ENCODE measurements at places on chromosomes 4 and X.
A peak's percentile ranks its signal among the peaks of the same experiment; 100 is the strongest.

DNA sequence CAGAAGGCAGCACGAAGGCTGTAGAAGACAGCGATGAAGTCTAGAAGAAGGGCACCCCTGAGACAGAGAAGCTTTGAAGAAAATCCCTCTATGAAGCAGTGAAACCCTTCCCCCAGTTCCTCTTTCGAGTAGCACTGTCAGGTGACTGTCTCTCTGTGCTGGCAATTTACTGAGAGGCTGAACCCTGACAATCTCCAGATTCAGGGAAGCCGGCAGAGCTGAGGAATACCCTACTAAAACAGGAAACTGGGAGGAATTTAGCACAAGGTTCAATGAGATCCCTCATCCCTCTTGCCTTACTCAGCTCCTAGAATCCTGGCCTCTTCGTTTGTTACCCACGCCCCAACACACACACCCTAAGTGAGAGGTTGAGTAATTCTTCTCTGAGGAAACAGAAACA lies 239.7 kb upstream of the NOCT start:
- no peak for DNase-seq

DNA sequence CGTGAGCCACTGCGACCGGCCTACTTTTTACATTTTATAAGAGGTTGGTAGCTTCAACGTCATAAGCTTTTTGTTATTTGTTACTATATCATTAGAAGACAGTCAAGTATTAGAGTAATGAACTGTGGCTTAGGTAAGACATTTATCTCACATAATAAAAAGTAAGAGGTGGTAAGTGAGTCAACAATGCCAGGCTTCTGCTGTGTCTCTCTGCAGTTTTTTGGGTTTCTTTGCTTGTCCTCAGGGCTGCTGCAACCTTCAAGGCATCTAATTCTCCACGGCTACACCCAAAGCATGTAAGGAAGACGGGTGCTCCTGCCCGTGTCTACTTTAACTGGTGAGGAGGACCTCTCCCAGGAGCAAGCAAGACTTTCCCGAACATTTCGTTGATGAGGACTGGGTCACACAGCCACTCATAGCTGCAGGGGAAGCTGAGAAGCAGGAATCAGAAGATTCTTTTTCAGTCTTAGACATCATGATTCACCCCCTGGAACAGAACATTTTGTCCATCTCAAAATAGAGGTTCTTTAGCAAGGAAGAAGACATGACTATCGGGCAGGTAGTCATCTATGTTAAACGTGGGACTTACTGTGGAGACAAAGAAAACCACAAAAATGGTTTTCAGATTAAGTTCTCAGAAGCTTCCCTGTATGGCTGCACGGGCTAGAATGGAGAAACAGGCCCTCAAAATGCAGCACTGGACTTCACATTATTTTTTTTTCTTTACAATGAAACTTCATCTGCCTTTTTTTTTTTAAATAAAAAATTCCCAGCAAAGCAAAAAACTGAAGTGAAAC lies 13.0 kb upstream of the RHOH start:
- no peak for DNase-seq

DNA sequence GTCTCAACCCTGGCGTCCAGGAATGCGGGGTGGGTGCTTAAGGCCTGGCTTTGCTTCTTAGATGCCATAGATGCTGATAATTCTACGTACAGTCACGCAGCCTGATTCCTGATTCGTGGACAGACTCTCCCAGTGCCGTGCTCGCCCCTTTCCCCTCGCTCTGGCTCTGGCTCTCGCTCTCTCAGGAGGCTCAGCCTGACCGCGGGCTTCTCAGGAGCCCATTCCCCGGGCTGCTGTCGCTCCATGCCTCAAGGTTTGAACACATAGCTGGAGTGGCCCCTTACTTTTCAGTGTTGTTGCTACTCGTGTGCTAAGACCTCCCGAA lies 59.2 kb upstream of the ZC4H2 start:
- DNase-seq: no peak

GRCh38 chr4:182263562-182263961 lies 20.4 kb downstream of the TENM3 start:
- DNase-seq: no peak

DNA sequence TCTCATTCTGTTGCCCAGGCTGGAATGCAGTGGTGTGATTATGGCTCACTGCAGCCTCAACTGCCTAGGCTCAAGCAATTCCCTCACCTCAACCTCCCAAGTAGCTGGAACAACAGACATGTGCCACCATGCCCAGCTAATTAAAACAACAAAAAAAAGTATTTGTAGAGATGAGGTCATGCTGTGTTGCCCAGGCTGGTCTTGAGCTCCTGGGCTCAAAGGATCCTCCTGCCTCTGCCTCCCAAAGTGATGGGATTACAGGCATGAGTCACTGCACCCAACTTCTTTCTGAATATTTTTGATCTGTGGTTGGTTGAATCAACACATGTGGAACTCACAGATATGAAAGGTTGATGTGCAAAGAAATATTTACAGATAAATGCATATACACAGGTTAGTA lies 18.5 kb upstream of the SEPTIN11 start:
- no peak for DNase-seq

GRCh38 chr4:144644368-144645101 lies 1.4 kb upstream of the HHIP start:
- no peak for DNase-seq

GRCh38 chr4:10715696-10716095 lies 31.1 kb upstream of the CLNK start:
- DNase-seq: no peak

GRCh38 chr4:7929118-7929951 lies 10.3 kb downstream of the AFAP1 start:
- peak; percentile 34 for DNase-seq

DNA sequence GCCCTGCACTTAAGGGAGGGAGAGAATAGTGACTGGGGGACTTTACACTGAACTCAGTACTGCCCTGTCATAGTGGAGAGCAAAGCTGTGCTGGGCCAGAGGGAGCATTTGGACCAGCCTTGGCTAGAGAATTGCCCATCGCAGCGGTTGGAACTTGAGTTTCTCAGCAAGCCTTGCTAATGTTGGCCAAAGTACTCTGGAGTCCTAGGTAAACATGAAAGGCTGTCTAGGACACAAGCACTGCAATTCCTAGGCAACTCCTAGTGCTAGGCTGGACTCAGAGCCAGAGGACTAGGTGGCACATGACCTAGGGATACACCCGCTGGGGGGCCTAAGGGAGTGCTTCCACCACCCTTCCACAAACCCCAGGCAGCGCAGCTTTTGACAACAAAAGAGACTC lies 15.0 kb downstream of the MED14 start:
- no peak for DNase-seq

DNA sequence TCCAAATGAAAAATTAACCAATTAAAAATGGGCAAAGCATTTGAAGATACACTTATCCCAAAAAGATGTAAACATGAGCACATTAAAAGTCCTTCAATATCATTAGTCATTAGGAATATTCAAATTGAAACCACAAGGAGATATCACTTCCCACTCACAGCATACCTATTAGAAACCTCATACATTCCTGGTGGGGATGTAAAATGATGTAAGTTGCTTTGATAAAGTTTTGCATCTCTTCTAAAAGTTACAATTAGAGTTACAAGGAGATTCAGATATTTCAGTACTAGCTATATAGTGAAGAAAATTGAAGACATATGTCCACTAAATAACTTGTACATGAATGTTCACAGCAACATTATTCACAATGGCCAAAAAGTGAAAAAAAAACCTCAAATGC lies 1109.3 kb upstream of the LCORL start:
- no peak for DNase-seq

DNA sequence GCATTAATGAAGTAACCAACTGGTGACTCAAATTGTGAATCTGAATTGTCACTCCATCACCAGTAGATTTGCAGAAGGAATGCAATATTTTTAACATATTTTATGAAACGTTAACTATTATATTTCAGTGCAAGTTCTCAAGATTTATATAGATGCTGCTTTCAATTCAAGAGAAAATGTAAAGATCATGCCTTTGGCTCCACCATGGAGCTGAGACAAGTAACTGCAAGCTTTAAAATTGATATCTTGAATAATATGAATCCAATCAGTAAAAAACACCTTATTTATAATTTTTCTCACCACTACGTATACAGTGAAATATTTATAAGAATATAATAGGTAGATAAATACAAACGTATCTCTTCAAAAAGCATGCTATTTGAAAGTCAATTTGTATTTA lies 27.8 kb upstream of the GALNTL6 start:
- no peak for DNase-seq

GRCh38 chr4:31366041-31366440 lies 645.9 kb downstream of the PCDH7 start:
- DNase-seq: no peak

GRCh38 chrX:71619986-71620385 lies 1.7 kb upstream of the CXCR3 start:
- DNase-seq: no peak

DNA sequence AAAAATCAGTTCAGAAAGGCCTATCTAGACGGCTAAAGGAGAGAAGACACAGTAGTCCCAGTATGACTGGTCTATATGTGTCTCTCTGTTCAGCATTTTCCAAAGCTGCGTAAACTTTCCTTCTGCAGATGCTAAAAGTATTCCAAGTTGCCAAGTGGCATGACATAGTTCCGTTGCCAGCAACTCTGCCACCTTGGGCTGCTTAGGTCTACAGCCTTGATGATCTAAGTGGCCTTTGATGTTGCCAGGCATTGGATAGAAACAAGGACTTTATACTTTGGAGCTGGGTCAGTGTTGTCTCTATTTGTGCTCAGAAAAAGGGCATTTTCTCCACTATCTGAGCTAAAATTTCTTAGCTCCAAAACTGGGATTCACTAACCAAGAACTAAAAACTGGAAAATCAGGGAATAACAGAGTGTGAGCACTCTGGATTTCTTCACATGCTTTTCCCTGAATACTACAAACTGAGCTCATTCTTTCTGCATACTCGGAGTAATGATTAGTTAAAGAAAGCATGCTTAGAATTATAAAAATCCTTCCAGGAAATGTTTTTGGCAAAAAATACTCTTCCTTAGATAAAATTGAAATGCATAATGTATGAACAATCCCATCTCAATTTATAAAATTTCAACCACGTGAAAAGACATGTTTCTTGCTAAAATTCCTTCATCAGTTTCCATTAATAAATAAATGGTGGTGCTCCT lies 191.4 kb downstream of the ADAMTS3 start:
- DNase-seq: no peak

- no peak for DNase-seq
Measured at GRCh38 chr4:173515458-173515857, 14.6 kb downstream of the HAND2 start.

- no peak for DNase-seq
Measured at GRCh38 chrX:128816919-128817318, 706.4 kb downstream of the SMARCA1 start.

- DNase-seq: no peak
Measured at GRCh38 chr4:150960079-150960478, 55.0 kb downstream of the LRBA start.

- no peak for DNase-seq
Measured at GRCh38 chr4:27308379-27308778, 447.7 kb downstream of the STIM2 start.

- no peak for DNase-seq
Measured at GRCh38 chrX:109600237-109600651, 24.7 kb downstream of the KCNE5 start.

DNA sequence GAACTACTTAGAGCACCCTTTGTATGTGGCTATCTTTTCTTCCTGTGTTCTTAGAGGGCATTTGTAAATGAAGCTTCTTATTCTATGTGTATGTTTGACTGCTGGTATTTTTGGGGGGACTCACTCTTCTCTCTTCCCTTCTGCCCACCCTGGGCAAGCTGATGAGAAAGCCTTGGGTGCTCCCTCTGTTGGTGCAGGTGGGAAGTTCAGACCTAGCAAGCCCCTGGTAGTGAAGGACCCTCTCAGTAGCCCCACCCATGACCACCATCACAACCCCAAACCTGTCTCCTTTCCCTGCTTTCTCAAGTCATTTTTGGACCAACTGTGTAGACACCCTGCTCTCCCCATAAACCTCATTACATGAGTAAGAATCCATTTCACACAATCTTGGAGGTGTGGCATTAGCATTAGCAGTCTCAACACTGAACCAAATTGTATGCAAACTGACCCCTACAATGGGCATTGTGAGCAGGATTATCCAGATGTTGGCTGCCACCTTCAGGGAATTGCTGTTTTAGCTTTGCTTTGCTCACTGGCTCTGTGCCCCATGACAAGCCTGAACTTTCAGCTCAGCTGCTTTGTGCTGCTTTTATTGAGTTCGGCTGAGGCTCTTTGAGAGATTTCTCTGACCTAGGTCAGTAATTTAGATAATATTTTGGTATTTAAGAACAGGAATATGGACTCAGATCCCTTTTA lies 27.9 kb downstream of the TRIM61 start:
- no peak for DNase-seq

GRCh38 chrX:151287954-151288353 lies 109.1 kb upstream of the VMA21 start:
- DNase-seq: no peak

DNA sequence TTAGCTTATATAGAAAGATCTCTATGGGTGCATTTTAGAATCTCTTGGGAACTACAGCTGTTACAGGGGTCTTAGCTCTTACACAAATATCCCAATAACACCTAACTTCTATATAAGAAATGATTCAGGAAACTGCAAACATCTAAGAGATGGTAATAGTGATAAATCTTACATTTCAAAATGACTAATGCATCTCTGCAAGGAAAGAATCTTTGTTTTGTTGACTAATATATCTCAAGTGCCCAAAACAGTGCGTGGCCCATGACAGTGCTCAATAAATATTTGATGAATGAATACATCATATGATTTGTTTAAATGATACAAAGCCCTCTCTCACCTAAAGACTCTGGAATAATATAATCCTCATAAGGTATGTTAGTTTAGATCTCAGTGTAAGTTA lies 47.5 kb downstream of the CENPE start:
- DNase-seq: no peak

GRCh38 chr4:59341506-59341905 lies 1858.6 kb upstream of the ADGRL3 start:
- no peak for DNase-seq

DNA sequence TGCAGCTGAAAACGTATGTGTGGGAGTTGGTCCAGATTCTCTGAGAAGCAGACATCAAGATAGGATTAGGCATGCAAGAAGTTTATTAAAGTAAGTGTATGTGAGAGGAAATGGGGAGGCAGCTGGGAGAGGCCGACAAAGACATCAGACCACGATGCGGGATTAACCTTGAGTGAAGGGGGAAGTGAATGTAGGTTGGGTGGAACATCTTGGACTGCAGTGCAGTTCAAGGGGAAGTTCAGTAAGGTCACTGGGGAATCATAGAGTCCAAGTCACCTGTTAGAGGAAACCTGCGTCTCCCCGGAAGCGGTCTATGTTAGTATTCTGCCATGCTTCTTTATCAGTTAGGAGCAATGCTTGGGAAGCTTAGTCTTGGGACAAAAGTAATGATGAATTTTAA lies 22.0 kb downstream of the CXCL8 start:
- DNase-seq: no peak

GRCh38 chrX:111322231-111322855 lies 52.1 kb upstream of the CAPN6 start:
- no peak for DNase-seq

Data from HCT116 (cell line).